ENCODE measurements at places on chromosomes 16 and 17. TPM values are rescaled to one million over a fixed set of nuclear protein-coding genes. Genes with fewer than 3 reads are reported as not detected.

DNA sequence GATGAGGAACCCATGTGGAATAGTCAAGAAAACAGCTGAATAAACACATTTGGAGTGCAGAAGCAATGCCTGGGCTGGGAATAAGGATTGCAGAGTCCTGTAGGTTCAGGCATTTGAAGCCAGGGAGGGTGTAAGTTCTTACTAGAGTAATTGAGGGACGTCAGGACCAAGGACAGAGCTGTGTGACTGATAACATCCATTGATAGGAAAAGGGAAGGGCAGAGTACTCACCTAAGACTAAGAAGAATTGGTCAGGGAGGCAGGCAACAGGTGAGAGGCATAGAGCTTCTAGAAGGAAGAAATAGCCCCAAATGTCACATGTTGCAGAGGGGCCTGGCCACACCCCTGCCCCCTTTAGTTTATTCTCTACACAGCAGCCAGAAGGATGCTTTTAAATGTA is 79.8 kb upstream of the TMEM132E start:
- no peaks in the 10 kb centered on the region for H3K36me3 ChIP-seq
- no peak overlapping the region for H3K4me3 ChIP-seq
- H3K27ac ChIP-seq: no peak overlapping the region
- peak; percentile 17 for DNase-seq

DNA sequence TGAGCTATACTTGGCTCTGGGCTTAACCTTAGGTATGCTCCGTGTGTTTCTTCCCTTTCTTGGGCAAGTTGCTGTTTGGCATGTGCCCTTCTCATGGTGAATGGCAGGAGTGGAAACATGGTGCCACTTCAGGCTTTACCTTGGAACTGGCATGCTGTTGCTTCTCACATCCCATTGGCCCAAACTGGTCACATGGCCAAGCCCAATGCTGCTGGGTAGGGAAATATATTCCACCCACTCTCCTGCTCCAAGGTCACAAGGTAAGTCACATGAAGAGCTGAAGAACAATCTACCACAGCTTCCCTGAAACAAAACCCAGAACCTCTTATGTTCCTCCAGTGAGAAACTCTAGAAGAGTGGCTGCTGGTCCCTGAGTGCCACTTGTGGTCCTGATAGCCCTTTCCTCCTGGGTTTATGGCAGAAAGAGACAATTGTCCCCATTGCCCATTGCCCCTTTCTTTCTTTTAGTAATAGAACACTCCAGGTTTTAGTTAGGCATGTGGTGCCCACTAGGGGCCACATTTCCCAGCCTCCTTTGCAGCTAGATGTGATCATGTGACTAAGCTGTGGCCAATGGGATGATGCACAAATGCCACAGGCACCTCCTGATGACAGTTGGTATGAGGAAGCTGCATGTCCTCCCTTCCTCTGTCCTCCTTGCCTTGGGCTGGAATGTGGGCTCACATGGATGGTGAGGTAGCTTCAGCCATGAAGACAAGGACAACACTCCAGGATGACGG is 50.3 kb downstream of the MEOX1 start:
- H3K27ac ChIP-seq: no peak overlapping the region
- peaks cover 50% of the 10 kb centered on the region for H3K27me3 ChIP-seq
- H3K4me1 ChIP-seq: no peaks in the 10 kb centered on the region
- no peaks in the 10 kb centered on the region for H3K36me3 ChIP-seq

DNA sequence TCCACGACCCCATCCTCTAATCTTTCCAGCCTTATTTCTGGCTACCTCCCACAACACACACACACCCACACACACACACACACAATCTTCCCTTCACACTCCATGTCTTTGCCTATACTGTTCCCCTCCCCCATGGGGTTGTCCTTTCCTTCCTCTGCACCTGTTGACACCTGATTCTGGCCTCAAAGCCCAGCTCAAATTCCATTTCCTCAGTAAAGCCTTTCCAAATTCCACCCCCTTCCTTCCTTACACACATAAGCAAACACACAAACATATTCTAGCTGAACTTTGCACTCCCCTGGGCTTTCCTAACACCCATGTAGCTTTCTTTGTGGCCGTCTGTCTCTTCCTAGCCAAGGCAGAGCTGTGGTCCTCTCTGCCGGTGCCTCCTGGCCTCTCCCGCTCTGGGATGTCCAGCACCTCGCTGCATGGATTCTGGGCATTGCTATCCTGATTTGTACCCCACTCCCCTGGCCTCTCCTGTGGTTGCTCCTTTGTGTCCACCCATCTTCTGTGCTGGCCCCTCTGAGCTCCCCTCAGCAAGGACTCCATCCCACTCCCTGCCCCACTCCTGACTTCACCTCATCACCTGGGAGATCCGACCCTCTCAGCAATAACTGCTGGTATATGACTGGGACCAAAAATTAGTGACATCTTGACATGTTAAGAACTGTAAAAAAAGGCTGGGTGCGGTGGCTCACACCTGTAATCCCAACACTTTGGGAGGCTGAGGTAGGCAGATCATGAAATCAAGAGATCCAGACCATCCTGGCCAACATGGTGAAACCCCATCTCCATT is 8.4 kb upstream of the SRCIN1 start:
- no peak overlapping the region for H3K27ac ChIP-seq
- peaks cover 59% of the 10 kb centered on the region for H3K27me3 ChIP-seq
- peak; percentile 65 for DNase-seq
- no peak overlapping the region for H3K4me3 ChIP-seq

Gene GRAP
- not detected for total RNA-seq

Gene PLD6
- total RNA-seq: 2.9 TPM

Gene HOXB9
- 26.0 TPM for total RNA-seq

Gene ABCA6
- total RNA-seq: not detected

Data from Calu3 (cell line).